ENCODE measurements at places on chromosomes 4 and X. TPM values are rescaled to one million over a fixed set of nuclear protein-coding genes. Genes with fewer than 3 reads are reported as not detected.

GRCh38 chr4:90078440-90078839, 48.8 kb upstream of the CCSER1 start:
- DNase-seq: no peak

- no peak for DNase-seq
Observed at GRCh38 chrX:2401201-2401589, 99.6 kb downstream of the DHRSX start.

GRCh38 chr4:55906989-55907388, 41.8 kb upstream of the CEP135 start:
- no peak for DNase-seq

DNA sequence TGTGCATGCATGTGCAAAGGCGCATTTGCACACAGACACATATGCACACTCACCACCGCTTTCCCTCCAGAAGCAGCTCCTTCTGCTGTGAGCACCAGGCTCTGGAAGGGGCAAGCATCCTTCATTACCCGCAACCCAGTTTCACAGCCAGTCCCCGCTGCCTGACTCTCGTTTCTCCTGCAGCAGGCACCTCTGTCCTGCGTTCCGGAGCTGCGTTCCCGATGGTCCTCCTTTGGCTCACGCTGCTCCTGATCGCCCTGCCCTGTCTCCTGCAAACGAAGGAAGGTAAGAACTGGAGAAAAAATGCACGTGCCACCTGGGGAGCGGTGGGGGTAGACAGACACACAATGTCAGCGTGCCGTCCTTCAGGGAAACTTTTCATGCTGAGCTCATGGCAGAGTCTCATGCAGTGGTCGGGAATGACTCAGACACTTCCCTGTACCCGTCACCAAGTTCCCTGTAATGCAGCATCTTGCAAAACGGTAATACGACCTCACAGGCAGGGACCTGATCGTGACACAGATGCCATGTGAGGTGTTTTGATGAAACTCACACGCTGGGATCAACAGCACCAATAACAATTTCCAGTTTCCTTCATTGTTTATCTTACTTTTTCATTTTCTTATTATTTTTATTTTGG, 5.1 kb downstream of the IL3RA start:
- DNase-seq: no peak

GRCh38 chr4:160969925-160970324, 1193.9 kb downstream of the FSTL5 start:
- no peak for DNase-seq

DNA sequence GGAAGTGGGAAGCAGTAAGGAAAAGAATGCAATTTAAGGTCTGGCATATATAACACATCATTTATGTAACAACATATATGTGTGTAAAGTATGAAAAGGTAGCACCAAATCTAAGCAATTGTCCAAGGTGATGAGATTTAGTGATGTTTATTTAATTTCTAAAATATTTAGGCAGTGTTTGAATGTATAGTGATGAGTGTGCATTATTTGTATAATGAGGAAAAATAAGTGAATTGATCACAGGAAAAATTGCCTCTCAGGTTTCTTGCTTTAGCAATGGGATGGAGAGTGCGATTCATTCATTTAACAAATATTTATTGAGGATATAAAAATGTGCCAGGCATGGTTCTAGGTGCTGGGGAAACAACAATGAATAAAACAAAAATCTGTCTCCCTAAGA, 2.2 kb upstream of the MAGED1 start:
- no peak for DNase-seq

DNA sequence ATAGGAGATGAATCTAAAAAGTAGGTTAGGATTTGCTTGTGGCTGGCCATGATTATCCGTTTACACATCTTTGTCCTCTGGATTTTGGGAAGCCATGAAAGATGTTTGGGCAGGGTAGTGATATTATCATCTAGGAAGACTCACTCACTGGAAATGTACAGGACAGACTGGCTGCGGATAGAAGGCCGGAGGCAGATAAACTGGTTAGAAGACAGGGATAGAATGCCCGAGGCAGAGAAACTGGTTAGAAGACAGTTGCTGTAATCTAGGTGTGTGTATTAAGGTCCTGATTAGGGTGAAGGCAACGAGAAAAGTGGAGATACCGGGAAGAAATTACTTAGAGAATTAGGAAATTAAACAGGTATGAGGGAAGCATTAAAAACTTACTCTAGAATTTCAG, 68.8 kb downstream of the SPRY1 start:
- DNase-seq: no peak

GRCh38 chr4:87680271-87680670, 30.2 kb downstream of the DMP1 start:
- DNase-seq: no peak

DNA sequence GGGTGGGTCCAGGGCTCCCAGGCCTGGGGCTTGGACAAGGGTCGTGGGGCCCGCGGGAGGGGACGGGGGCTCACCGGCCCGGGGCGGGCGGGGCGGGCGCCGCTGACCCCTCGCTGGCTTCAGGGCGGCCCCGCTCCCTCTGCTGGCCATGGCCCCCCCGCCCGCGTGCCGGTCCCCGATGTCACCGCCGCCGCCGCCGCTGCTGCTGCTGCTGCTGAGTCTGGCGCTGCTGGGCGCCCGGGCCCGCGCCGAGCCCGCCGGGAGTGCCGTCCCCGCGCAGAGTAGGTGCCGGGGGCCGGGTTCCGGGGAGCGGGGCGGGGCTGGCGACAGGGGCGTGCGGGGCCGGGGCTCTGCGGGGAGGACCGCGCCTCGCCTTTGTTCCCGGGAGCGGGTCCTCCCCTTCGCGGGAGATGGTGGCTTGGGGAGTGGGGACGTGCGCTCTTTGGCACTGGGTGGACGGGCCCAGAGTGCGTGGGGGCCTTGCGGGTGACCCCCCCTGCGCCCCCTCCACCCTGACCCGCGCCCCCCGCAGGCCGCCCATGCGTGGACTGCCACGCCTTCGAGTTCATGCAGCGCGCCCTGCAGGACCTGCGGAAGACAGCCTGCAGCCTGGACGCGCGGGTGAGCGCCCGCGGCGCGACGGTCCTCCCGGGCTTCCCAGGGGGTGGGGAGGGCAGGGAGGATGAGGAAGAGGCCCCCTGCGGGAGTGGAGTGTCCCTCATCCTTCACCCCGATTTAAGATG, 16.8 kb upstream of the NAT8L start:
- no peak for DNase-seq

- DNase-seq: no peak
Observed at GRCh38 chrX:56468441-56468840, 95.0 kb upstream of the UBQLN2 start.

GRCh38 chrX:1477801-1478458, 25.2 kb upstream of the ASMTL start:
- no peak for DNase-seq

DNA sequence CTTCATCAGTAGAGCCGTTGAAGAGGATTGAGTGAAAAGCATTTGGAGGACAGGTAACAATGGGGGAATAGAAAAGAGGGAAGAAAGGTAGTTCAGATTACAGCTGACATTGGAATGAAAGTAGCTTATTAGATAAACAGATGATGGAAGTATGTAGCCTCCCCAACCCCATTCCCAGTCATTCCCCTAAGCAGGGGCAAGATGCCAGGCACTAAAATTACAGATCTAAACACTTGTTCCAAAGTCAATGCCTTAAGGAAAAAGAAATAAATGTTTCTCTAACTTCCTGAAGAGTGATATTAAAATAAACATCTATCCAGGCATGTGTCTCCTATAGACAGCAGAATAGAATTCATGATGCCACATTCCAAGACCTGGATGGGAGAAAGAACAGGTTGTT, 350.8 kb downstream of the PDGFC start:
- no peak for DNase-seq

- no peak for DNase-seq
Observed at GRCh38 chr4:94342694-94343093, at the start of gene HPGDS. HPGDS (minus strand) TSS chr4:94342836; CDS start chr4:94334629, 8,207 bp downstream.

DNA sequence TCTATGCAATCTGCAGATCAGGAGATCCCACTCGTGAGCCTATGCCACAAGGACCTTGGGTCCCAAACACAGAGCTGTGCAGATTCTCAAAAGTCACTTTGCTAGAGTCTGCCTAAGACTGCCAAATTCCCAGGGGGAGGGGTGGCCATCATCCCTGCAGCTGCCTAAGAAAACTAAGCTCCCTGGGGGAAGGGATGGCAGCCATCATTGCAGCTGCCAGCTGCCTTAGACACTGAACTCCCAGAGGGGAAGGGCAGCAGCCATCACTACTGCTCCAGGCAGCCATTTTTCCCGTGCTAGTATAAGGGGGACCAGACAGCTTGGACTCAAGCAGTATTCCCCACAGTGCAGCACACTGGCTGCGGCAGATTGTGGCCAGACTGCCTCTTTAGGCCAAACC, 156.9 kb downstream of the NKX6-1 start:
- no peak for DNase-seq

DNA sequence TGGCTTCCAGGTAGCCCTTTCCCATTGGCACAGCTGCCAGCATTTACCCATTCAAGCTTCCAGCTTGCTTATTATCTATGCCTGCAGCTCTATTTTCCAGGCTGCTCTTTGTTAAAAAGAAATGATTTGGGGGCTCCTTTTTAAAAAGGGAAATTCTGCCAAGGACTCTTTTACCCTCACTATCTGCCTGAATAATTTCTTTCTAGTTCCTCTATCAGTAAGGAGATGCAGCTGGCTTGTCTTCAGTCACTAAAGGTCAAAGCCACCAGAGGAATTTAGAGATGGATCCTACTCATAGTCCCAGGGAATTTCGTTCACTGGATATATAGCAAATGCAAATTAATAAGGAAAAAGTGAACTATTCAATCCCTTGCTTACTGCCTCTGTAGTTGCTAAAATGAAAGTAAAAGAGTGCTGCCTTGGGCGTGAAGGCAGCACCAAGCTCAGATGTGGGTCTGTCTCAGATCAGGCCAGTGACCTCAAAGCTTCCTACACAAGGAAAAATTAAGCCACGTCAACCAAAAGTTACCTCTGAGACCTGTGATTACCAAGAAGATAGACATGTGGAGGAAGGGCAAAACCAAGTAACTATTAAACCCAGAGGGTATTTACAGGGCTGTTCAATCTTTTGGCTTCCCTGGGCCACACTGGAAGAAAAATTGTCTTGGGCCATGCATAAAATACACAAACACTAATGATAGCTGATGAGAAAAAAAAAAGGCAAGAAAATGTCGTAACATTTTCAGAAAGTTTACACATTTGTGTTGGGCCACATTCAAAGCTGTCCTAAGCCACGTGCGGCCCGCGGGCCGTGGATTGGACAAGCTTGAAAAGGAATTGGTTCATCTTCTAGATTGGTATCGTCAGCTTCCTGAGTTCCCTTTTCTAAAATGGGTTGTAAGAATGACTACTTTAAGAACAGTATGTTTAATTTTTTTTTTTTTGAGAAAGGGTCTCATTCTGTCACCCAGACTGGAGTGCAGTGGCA, 5.3 kb downstream of the ARSF start:
- no peak for DNase-seq

DNA sequence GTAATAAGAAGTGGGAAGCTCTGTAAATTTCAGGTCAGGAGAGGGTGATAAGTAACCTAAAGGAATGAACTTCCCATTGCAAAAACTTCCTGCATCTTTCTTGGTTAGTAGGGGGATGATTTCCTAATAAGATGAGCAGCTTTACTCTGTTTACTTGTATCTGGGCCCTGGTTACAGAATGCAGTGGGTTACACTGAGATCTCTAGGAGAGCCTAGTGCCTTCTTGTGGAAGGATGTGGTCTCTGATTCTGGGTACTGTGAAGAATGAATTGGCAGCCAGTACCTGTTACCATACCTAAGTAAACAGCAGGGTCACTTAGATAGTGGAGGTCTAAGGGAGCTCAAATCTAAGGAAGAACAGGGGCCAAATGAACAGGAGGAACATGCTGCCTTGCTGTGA, 320.6 kb downstream of the ARHGAP10 start:
- no peak for DNase-seq

DNA sequence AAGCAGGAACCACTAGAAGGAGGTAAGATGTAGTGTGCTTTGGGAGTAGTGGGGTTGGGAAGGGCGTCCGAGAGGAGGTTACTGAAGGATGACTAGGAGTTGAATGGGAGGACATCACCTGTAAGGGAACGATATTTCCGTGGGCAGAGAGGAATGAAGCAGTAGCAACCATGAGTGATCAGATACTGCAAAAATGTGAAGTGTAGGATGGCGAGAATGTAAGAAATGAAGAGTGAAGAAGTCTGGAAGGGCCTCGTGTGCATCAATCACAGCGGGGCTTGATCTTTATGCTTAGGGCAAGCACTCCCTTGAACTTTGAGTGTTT, 594 bp downstream of the MSMO1 start:
- no peak for DNase-seq

GRCh38 chr4:165384598-165384997, 5.8 kb downstream of the CPE start:
- DNase-seq: no peak

- no peak for DNase-seq
Observed at GRCh38 chr4:138696771-138697170, 318.8 kb upstream of the NOCT start.

GRCh38 chr4:178198691-178199090, 756.5 kb upstream of the AGA start:
- DNase-seq: no peak

DNA sequence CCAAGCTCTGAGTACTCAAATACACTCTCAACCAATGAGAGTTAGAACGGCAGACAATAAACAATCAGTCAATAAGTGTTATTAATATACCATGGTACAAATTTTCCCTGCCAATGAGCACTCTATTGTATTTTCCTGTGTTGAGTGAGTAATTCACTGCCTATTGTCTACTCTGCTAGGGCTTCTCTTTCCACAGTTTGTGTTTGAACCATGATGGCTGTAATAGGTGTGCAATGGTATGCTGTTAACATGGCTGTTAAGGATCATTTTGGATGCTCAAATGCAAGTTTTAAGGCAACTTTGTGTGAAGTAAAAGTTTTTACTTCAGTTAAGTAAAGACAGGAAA, 41.2 kb downstream of the RPS6KA3 start:
- DNase-seq: no peak

The PDGFRA gene
- polyA plus RNA-seq: 104 TPM

The PLAC8 gene
- 7.5 TPM for polyA plus RNA-seq

The TRAPPC2 gene
- polyA plus RNA-seq: 19.8 TPM

The SORCS2 gene
- 4.9 TPM for polyA plus RNA-seq
